GM20000 (cell line): ENCODE measurements at places on chromosomes 6 and 20.

DNA sequence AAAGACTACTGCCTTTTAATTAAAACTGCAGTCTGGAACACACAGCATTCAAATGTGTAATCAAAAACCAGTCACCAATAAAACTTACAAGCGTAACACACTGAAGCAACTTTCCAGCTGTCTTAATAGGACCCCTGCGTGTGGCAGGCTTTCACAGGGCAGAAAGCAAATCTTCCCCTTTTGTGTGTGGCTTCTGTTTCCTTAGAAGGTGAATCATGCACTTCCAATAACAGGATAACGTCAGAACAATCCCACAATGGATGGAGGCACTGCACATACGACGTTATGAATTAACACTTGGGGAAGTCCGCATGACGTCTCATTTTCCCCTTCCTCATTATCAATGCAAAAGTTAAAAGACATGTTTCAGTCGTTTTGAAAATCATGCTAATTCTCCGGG is 44.8 kb downstream of the INSM1 start:
- no peak for DNase-seq

- no peak for DNase-seq
Measured at GRCh38 chr20:774016-774659, 5.8 kb upstream of the SLC52A3 start.

DNA sequence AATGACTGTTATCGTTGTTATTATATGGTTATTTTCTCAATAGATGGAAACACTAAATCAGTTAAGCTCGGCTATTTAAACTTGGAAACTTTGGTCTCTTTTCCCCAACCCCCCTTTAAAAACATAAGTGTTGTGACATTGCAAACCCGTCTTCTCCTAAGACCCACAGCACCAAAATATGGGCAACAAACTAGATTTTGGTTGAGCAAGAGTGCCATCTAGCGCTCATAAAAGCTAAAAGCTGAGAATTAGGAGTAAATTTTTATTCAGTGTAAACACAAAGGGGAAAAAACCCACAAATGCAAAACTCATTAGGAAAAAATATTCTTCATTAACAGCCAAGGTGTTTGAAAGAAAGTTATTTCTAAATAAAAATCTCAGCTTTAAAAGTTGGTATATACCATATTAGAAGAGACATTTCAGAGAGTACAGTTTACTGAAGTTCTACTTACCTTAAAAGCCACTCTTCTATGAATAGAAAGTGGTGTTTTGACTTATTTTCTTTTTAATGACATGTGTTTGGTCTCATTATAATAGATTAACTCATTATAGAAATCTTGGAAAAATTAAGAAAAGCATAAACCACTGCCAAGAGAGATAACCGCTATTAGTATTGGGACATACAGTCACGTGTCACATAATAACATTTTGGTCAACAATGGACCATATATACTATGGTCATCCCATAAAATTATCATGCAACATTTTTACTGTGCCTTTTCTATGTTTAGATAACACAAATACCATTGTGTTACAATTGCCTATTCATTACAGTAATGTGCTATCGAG is 21.1 kb downstream of the SESN1 start:
- peak; percentile 56 for DNase-seq

- DNase-seq = no peak
Measured at GRCh38 chr6:97548354-97548753, 265.3 kb upstream of the MMS22L start.

GRCh38 chr6:49155316-49155715 is 307.7 kb downstream of the MMUT start:
- DNase-seq = no peak

GRCh38 chr6:42295181-42295580 is 77.5 kb upstream of the MRPS10 start:
- DNase-seq = no peak

GRCh38 chr6:150156460-150156859 is 13.6 kb downstream of the PPP1R14C start:
- no peak for DNase-seq

GRCh38 chr6:85404564-85405174 is 45.2 kb upstream of the NT5E start:
- DNase-seq = no peak

GRCh38 chr20:17504066-17504897 is 26.9 kb downstream of the BFSP1 start:
- peak; percentile 29 for DNase-seq

- no peak for DNase-seq
Measured at GRCh38 chr6:160276126-160276525, 17.5 kb upstream of the SLC22A2 start.

DNA sequence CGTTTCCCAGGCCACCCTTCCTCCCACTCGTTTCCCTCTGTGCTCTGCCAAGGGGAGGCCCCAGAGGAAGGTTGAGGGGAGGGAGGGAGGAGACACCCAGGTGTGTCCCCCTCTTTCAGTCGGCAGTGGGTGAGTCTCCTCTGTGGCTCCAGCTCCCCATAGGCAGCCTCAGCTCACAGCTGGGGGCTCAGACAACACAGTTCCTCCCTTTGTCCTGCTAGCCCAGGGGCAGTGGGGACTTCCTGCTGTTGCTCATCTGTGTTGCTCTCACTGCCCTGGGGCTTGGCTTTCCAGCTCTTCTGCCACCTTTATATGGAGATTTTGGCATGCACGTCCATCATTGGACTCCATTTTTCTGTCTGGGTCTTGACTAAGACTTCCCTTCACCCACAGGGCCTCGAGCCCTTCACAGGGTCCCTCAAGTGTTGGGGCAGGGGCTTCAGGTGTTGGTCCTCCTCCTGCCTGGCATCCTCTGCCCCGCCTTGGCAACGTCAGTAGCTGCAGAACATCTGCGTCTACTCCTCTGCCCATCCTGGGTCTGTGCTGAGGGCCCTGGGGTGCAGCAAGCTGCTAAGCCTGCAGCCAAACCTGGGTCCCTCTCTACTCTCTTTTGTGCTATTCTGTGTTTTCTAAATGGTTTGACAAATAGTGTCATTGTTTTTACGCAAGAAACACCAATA is 190.6 kb upstream of the PMEPA1 start:
- DNase-seq = no peak

DNA sequence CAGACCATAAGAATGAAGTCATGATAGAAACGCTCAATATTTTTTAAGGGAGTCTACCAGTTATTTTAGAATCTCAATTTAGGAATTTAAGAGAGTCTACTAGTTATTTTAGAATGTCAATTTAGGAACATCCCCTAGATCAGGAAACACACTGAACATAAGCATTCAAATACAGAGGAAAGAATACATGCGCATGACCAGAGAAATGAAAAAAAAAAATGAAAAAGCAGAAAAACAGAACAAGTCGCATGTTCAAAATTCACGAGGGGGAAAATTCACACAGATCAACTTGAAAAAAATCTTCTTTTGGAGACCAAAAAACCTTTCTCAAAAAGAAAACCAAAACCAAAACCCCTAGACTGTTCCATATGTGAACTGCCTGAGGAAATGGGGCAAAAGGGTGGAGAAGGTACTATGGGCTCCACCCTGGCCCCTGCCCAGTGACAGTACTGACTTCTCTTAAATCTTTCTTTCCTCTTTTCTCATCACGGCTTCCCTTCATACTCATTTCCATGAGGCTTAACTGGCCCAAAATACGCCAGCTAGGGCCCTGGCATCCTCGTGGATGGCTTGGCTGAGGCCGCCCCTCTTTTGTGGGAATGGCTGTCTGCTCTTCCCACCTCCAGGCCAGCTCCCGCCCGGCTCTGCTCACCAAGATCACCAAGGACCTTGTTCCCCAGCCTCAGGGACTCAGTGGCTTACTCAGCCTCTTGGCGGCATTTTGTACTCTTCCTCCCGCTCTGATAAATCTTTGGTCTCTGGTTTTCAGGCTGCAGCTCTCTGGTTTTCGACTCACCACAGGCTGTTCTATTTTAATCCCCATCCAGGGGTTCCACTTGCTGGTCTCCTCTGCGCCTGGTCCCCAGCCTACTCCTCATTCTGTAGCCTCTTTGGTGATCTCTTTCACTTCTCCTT is 11.2 kb downstream of the ZBTB2 start:
- peak; percentile 37 for DNase-seq

- no peak for DNase-seq
Measured at GRCh38 chr6:2235777-2236495, 9.5 kb downstream of the GMDS start.

- no peak for DNase-seq
Measured at GRCh38 chr6:35015476-35015875, 125.7 kb downstream of the TCP11 start.

DNA sequence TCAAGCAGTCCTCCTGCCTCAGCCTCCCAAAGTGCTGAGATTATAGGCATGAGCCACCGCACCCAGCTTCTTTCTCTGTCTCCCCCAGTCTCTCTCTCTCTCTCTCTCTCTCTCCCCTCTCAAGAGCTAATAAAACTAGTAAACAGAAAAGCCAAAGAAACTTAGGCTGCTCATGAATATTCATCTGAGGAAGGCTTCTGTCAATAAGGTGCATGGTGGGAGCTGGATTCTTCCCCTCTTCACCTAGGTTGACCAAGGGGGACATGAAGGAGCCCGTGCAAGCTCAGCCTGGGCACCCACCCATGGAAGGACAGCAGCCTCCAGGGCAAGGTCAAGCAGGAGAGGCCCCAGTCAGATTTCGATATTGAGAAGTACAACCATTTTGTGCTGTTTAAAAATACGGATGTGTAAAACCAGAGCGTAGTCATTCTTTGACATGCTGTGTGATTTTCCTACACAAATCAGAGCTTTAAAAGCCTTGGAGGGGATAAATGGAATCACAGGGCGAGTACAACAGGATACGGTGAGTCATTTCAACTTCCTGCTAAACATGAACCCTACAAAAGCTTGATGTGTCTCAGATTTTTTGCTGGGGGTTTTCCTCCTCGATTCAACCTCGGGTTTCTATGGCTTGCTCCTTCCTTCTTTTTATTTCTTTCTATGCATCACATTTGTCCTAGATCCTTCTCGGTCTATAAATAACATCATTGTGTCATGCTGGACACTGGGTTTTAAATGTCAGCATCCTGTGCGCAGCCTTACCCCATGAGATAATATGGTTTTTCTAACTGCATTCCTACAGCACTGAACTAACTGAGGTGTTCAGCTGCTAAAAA is 368.9 kb upstream of the JARID2 start:
- peak; percentile 62 for DNase-seq

GRCh38 chr6:169883316-169883715 is 131.9 kb downstream of the ERMARD start:
- no peak for DNase-seq

DNA sequence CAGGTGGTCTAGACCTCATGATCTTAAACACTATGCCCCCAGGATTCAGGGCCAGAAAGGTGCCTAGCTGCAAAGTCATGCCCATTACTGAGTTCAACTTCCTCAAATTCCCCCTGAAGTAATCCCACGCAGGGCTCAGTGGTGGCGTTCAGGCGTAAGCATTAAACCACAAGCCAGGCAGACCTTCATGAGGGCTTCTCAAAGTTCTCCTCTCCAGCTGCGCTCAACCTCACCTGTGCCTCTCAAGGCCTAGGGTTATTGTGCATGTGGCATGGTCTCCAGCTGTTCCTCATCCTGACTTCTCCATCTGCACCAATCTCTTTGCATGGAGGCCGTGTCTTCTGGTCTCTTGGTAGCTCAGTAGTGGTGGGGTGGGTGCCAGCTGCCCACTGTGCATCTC is 113.6 kb downstream of the TSHZ2 start:
- DNase-seq = no peak

DNA sequence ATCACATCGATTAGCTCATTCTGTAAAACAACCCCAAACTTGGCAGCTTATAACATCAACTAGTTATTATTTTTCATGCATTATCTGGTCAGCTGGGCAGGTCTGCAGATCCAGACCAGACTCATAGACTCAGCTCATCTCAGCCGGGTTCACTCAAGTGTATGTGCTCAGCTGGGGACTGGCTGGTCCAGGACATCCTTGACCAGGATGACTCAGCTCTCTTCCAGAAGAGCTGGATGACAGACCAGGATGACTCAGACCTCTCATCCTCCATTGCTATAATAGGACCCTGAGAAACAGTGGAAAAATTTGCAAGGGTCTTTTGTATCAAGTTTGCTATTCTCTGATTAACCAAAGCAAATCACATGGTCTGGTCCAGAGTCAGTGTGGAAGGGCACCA is 312.5 kb upstream of the PLCB4 start:
- DNase-seq = no peak

DNA sequence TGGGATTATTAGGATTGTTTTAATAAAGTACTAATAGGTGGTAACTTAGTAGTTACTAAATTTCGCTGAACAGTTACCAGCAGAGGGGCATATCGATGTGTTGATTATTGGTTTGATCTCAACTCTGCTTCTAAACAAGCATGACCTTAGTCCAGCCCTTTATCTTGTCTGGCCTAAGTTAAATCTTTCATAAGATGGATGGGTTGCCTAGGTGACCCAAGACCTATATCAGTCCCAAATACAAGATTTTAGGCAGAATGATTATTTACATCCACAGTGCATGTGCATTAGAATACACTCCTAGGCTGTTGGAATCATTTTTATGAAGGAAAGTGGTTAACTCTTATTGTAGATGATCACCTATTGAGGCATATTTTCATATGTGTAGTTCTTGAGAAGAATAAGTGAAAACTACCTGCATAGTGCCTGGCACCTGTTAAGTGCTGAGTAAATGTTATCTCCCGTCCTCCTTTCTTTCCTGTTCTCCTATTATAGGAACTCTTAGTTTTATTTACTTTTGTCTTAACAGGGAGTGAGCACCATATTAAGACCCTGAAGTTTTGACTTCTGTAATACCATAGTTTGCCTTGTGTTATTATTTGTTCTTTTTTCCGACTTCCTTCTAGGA is 1.1 kb downstream of the HSF2 start:
- no peak for DNase-seq

DNA sequence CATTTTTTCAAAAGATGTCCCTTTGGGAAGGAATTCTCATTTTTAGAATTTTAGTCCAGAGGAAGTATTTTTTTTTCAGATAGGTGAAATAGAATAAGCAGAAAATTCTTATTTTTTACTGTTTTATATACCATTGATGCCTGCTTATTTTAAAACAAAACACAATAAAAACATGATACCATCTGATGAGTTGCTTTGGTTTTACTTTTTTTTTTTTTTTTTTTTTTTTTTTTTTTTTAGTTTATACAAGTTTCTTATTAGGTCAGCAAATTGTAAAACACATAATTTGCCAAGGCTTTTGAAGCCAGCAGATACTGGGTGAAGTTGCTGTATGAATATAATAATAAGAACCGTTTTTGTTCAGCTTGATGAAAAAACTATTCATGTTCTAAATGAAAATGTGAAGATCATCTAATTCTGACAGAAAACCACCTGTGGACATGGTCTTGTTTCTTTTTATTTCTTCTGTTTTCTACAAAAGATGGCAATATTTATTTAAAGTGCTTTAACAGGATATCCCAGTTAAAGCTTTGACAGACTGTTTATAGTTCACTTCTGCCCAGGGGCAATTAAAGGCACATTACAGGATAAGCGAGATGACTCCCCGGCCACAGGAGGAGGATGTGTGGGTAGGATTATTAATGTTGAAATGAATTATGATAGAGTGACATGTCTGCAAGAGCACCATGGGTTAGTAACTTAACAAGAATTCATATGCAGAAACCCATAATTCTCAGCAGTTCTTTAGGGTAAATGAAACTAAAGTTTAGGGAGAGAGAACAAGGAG is 31.1 kb downstream of the MYB start:
- no peak for DNase-seq

DNA sequence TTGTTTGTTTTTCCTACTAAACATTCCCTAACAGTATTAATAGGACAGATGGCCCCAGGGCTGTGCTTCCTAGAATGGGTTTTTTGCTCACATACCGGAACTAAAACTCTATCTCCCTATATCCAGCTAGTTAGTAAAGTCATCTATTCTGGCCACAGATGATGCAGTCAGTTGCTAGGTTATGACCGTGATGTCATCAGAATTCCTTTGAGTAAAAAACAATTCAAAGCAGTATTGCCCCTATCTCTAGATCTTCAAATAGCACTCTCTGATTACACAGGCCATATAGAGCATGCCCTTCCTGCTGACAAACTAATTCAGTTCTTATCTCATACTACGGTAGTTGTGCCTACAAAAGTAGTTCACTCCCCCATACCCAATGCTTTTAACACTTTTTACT is 17.9 kb upstream of the ZNF451 start:
- no peak for DNase-seq
